ENCODE measurements at places on chromosomes 3 and 15. TPM values are rescaled to one million over a fixed set of nuclear protein-coding genes. Genes with fewer than 3 reads are reported as not detected.

NXPE3 gene
- total RNA-seq, result 30.7 TPM

AGTR1 gene
- total RNA-seq, result not detected

LIPH gene
- not detected for total RNA-seq

HCLS1 gene
- total RNA-seq, result 316 TPM

SEMA3G gene
- total RNA-seq, result 0.06 TPM

SAXO2 gene
- 1.3 TPM for total RNA-seq

SLC24A5 gene
- not detected for total RNA-seq

SOX14 gene
- not detected for total RNA-seq

SLC22A14 gene
- total RNA-seq, result 0.22 TPM

SKOR1 gene
- 0.89 TPM for total RNA-seq

FAM240A gene
- not detected for total RNA-seq

LARP6 gene
- total RNA-seq, result not detected

NAALADL2 gene
- not detected for total RNA-seq

CGNL1 gene
- total RNA-seq, result not detected

KBTBD13 gene
- total RNA-seq, result not detected
